ENCODE measurements at places on chromosomes 4 and X.

DNA sequence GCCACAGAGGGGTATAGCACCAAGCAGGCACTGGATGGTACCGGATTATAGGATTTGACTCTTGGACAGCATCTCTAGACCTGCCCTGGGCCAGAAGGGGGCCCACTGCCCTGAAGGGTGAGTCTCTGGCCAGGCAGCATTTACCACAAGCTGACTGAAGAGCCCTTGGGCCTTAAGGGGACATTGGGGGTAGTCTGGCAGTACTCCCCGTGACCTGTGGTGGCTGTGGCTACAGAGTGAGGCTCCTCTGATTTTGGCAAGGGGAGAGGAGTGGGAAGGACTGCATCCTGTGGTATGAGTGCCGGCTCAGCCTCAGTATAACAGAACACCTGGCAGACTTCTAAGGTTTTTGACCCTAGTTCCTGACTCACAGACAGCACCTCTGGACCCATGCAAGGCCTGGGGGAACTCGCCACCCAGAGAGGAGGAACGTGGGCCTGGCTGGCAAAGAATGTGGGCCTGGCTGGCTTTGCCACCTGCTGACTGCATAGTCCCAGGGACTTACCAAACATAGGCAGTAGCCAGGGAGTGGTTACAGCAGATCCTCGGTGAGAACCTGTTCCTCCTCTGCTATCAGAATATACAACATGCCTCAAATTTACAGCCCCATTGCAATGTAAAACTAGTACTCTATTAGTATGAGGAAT, 48.1 kb downstream of the ABCB7 start:
- no peaks in the 10 kb centered on the region for H3K4me1 ChIP-seq
- H3K27ac ChIP-seq: no peak overlapping the region
- H3K4me3 ChIP-seq: no peak overlapping the region

DNA sequence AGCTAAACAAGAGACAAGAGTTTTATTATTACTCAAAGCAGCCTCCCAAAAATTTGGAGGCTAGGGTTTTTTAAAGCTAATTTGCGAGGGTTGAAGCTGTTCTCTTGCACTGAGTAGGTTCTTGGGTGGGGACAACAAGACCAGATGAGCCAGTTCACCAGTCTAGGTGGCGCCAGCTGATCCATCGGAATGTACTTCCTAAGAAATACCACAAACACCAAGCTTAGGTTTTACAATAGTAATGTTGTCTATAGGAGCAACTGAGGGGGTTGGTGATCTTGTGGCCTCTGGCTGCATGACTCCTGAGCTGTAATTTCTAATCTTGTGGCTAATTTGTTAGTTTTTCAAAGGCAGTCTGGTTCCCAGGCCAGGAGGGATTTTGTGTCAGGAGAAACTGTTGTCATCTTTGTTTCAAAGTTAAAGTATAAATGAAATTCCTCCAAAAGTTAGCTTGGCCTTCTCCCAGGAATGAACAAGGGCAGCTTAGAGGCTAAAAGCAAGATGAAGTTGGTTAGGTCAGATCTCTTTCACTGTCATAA, 130.6 kb downstream of the SLC7A11 start:
- no peaks in the 10 kb centered on the region for H3K36me3 ChIP-seq
- H3K4me3 ChIP-seq: peak overlapping the region; percentile 44
- peak; percentile 72 for DNase-seq
- no peaks in the 10 kb centered on the region for H3K4me1 ChIP-seq
- H3K27me3 ChIP-seq: no peaks in the 10 kb centered on the region

GRCh38 chr4:128388352-128388630, 100.7 kb upstream of the PGRMC2 start:
- H3K27ac ChIP-seq: no peak overlapping the region
- H3K4me3 ChIP-seq: no peak overlapping the region
- H3K4me1 ChIP-seq: peaks cover 22% of the 10 kb centered on the region
- H3K36me3 ChIP-seq: no peaks in the 10 kb centered on the region

DNA sequence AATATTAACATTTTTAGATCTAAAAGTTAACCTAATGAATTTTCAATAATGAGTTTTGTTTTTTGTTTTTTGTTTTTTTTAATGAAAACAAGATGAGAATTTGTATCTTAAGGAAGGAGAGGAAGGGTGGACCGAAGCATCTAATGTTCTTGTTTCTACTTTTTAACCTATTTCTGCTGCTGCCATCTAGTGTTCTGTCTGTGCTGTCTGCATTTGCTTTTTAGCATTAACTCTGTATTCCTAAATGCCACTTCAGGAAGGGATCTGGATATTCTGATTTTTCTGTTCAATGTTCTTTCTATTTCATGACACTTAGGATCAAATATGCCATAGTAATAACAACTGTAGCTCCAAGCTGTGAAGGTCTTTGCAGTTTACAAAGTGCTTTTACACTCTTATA, 161.7 kb downstream of the BRWD3 start:
- no peak overlapping the region for H3K27ac ChIP-seq
- no peaks in the 10 kb centered on the region for H3K4me1 ChIP-seq
- DNase-seq: no peak

DNA sequence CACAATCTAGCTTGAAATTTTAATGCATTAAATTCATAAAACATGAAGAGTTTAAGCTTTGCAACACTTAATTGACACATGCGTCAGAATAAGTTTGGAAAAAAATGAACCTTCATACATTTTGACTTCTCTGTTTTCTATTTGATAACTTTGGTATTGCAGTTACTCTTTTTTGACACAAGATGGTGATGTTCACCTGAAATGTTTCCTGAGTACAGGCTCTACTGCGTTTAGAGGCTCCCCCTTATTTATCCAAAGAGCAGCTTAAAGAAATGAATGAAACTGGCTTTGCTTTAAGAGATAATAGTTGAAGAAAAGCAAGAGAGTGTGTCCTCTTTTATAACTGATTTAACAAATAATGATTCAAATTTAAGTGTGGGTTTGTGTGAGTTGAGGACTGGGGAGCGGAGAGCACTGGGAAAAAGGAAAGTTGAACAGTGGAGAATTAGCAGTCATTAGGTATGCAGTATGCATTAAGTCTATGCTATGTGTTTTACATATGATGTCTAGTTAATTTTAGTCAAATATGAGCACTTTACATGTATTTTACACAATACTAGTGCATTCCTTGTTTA, 180.6 kb upstream of the NUDT6 start:
- H3K4me1 ChIP-seq: no peaks in the 10 kb centered on the region
- H3K27me3 ChIP-seq: no peaks in the 10 kb centered on the region
- no peak overlapping the region for H3K27ac ChIP-seq
- H3K4me3 ChIP-seq: no peak overlapping the region

- no peak overlapping the region for H3K4me3 ChIP-seq
- DNase-seq: no peak
- H3K4me1 ChIP-seq: no peaks in the 10 kb centered on the region
Measured at GRCh38 chr4:182338746-182339145, 95.5 kb downstream of the TENM3 start.

GRCh38 chr4:98775672-98776071, 117.3 kb upstream of the TSPAN5 start:
- H3K4me3 ChIP-seq: no peak overlapping the region
- no peak overlapping the region for H3K27ac ChIP-seq
- no peaks in the 10 kb centered on the region for H3K4me1 ChIP-seq
- no peaks in the 10 kb centered on the region for H3K36me3 ChIP-seq
- no peaks in the 10 kb centered on the region for H3K27me3 ChIP-seq
- DNase-seq: no peak

- H3K27ac ChIP-seq: no peak overlapping the region
- no peak for DNase-seq
- H3K4me1 ChIP-seq: no peaks in the 10 kb centered on the region
- no peak overlapping the region for H3K4me3 ChIP-seq
- H3K36me3 ChIP-seq: peaks cover 20% of the 10 kb centered on the region
Measured at GRCh38 chrX:46461660-46462191, 83.5 kb downstream of the ZNF674 start.

- DNase-seq: no peak
- no peaks in the 10 kb centered on the region for H3K4me1 ChIP-seq
- peak overlapping the region; percentile 53 for H3K4me3 ChIP-seq
- H3K27ac ChIP-seq: no peak overlapping the region
- peaks cover 90% of the 10 kb centered on the region for H3K36me3 ChIP-seq
- H3K27me3 ChIP-seq: no peaks in the 10 kb centered on the region
Measured at GRCh38 chr4:1736812-1737211, 15.5 kb downstream of the TACC3 start.

- H3K27ac ChIP-seq: no peak overlapping the region
- no peaks in the 10 kb centered on the region for H3K36me3 ChIP-seq
- H3K4me3 ChIP-seq: no peak overlapping the region
- H3K27me3 ChIP-seq: no peaks in the 10 kb centered on the region
- no peaks in the 10 kb centered on the region for H3K4me1 ChIP-seq
Measured at GRCh38 chrX:91137883-91138282, 296.8 kb upstream of the PABPC5 start.

DNA sequence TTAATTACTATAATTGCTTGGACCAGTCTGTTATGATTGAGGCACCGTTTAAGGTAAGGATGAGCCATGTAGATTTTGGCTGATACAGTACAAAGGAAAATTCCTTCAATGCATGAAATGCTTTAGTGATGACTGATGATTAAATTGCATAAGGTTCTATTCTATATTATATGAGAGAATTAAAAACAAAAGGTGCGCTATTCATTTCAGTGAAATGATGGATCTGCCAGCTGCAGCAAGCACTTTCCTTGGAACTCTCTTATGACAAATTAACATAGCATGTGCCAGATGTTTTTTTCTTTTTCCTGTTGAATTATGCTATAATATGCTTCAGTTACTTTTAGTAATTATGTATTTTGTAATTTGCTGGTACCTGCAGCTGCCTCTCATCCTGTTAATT, 98.5 kb downstream of the JADE1 start:
- DNase-seq: no peak
- H3K27me3 ChIP-seq: no peaks in the 10 kb centered on the region
- H3K36me3 ChIP-seq: no peaks in the 10 kb centered on the region
- no peaks in the 10 kb centered on the region for H3K4me1 ChIP-seq

DNA sequence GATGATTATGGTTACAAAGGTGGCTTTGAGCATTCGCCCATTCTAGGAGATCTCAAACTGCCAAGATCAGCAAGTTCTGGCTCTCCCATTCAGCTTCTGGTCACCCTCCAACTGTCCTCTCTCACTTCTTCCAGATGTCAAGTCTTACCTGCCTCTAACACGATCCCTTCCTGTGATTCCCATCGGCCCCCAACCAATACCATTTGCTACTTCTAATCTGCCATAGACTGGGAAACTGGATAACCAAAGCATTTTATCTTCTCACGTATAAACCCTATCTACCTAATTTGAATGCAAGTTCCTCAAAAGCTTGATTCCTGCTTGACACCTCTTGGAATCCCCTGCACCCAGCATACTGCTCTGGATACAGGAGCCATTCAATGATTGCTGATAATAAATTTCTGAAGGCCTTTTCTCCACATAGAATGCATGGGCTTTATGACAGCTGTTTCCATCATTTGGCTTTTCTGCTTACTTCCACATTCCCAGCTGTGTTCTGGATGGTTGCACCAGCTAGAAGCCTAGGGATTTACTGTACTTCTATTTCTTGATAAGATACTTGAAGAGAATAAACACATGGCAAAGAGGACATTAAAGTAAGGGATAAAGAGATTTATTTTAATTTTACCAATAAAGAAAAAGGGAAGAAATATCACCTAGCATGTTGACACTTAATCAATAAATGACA, 9.6 kb downstream of the GPC4 start:
- no peak overlapping the region for H3K4me3 ChIP-seq
- H3K36me3 ChIP-seq: peaks cover 44% of the 10 kb centered on the region
- DNase-seq: peak; percentile 55
- no peaks in the 10 kb centered on the region for H3K4me1 ChIP-seq
- no peak overlapping the region for H3K27ac ChIP-seq
- no peaks in the 10 kb centered on the region for H3K27me3 ChIP-seq

DNA sequence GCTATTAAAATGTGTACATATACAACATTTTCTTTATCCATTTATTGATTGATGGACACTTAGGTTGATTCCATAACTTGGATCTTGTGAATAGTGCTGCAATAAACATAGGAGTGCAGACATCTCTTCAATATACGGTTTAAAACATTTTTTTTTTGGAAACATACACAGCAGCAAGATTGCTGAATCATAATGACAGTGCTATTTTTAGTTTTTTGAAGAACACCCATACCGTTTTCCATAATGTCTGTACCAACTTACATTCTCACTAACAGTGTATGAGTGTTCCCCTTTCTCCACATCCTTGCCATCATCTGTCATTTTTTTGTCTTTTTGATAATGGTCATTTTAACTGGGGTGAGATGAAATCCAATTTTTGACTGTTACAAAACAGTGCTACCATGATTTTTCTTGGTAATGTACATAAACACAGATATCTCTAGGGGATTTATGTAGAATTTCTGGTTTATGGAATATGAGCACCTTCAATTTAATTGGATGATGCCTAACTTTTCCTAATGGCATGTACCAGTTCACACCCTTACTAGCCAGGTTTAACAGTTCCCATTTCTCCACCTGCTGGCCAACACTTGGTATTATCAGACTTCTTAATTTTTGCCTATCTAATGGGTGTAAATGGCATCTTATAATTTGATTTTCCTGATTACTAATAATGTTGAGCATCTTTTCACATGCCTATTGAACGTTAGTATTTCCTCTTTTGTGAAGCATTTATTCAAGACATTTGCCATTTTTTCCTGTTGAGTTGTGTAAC, 21.0 kb upstream of the TMSB15B start:
- no peaks in the 10 kb centered on the region for H3K4me1 ChIP-seq
- no peaks in the 10 kb centered on the region for H3K36me3 ChIP-seq
- H3K27ac ChIP-seq: no peak overlapping the region
- no peak for DNase-seq
- H3K4me3 ChIP-seq: no peak overlapping the region
- no peaks in the 10 kb centered on the region for H3K27me3 ChIP-seq

DNA sequence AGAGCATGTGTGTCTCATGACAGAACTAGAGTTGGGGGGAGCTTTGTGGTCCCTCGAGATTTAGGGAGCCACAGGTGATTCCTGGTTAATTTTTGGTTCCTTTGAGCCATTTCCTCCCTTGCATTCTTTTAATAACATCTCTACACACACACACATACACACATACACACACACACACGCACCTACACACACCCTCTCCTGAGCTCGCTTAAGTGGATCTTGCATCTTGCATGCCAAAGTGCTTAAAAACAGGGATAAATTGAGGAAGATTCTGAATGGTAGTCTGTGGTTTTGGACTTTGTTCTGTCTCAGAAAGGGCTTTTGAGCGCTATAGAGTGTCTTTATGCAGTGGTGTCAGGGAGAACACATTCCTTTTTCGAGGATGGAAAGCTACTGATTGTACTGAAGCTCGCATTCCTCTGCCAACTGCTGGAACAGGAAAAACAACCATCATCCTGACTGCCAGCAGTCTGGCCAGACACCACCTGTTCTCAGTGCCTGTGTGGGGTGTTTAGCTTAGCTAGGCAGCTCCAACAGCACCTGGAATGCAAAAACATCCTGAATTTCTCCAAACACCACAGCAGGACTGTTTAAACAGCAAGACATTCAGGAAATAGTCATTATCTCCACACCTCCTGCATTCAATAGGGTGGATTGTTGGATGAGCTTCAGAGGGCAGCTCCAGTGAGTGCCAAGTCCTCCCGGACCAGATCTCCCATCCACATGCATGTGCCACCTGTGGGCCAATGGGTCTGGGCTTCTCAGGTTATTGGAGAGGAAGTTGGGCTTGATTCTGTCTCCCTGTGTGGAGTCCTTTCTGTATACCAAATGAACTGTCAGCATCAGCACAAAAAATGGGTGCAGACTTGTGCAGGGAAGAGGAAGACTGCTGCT, 21.9 kb upstream of the IGFBP7 start:
- DNase-seq: peak; percentile 63
- no peaks in the 10 kb centered on the region for H3K27me3 ChIP-seq
- H3K4me3 ChIP-seq: no peak overlapping the region
- H3K4me1 ChIP-seq: no peaks in the 10 kb centered on the region
- H3K36me3 ChIP-seq: no peaks in the 10 kb centered on the region

GRCh38 chr4:36006226-36006625, 238.1 kb downstream of the ARAP2 start:
- H3K36me3 ChIP-seq: no peaks in the 10 kb centered on the region
- no peaks in the 10 kb centered on the region for H3K4me1 ChIP-seq
- no peaks in the 10 kb centered on the region for H3K27me3 ChIP-seq
- no peak overlapping the region for H3K4me3 ChIP-seq

Data from endodermal cell (in vitro differentiated cells).